ENCODE measurements at places on chromosomes 1 and 21.
A peak's percentile ranks its signal among the peaks of the same experiment; 100 is the strongest.

DNA sequence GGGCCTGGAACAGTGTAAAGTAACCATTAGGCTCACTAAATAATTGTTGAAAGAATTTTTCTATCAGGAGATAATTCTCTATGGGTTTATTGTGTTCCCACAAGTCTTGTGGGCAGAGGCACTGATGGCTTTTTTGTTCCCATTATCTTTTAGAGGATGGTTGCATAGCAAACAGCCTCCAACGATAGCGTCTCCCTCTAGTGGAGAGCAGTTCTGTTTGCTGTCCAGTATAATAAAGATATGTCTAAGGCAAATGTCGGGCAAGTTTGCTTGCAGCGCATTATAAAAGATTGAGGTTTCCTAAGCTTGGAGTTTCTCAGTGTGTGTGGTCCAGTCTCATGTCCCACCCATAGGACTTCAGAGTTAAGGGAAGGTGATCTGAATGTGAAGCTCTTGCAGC lies 1.3 kb upstream of the SLC6A17 start:
- DNase-seq = no peak

DNA sequence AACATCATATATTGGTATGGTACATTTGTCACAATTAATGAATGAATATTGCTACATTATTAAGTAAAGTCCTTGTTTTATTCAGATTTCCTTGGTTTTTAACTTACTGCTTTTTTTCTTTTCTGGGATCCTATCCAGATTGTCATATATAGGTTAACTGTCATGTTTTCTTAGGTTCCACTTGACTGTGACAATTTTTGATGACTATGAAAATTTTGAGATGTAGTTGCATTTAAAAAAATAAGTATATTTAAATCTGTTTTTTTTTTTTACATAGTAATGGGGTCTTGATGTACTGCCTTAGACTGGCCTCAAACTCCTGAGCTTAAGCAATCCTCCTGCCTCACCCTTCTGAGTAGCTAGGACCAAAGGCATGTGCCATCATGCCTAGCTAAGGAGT lies 76.8 kb downstream of the ATP6V1G3 start:
- DNase-seq = no peak

DNA sequence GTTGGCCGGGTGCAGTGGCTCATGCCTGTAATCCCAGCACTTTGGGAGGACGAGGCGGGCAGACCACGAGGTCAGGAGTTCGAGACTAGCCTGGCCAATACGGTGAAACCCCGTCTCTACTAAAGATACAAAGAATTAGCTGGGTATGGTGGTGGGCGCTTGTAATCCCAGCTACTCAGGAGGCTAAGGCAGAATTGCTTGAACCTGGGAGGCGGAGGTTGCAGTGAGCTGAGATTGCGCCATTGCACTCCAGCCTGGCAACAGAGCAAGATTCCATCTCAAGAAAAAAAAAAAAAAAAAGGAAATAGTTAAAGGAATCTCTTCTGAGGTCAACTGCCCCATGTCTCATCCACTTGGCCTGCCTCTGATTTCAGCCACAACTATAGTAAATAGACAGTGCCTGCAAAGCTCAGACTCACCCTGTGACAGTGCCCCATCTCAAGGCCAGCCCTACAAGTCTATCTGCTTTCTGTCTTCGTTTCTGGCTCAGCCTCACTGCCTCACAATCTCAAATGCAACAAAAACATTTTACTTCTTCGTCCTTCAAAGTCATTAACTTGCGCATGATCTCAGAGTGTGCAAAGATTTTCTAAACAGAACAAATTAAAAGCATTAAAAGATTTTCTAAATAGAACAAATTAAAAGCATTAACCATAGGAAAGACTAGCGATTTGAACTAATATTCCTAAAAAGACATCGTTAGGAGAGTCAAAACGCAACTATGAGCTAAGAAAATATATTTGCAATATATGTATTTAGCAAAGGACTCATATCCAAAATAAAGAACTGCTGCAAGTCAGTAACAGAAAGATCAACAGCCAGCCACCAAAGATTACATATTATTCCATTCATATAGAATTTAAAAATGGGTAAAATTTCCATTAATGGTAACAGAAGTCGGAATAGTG lies 65.0 kb upstream of the PRDX6 start:
- no peak for DNase-seq

GRCh38 chr1:32962248-32962896 lies 2.2 kb downstream of the RNF19B start:
- no peak for DNase-seq

- no peak for DNase-seq
These were observed 345 bp downstream of the HPCAL4 start for GRCh38 chr1:39690794-39691382.

GRCh38 chr1:162885265-162885664 lies 24.3 kb upstream of the CCDC190 start:
- no peak for DNase-seq

DNA sequence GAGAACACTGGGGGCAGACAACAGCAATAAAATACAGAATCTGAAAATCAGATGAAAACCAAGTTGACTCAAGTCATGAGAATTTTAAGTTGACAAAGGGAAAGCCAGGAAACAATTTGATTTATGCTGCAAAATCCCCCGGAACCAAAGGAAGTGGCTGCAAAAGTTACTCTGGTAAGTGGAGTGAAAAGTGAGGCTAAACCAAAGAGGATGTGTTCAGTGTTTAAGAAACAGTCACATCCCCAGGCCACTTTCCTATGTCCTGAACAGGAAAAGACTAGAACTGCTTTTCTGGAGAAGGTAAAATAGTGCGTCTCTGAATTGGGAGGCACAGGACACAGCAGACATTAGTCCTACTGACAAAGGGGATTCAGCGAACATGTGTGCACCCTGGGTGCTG lies 5.9 kb downstream of the TARBP1 start:
- no peak for DNase-seq

DNA sequence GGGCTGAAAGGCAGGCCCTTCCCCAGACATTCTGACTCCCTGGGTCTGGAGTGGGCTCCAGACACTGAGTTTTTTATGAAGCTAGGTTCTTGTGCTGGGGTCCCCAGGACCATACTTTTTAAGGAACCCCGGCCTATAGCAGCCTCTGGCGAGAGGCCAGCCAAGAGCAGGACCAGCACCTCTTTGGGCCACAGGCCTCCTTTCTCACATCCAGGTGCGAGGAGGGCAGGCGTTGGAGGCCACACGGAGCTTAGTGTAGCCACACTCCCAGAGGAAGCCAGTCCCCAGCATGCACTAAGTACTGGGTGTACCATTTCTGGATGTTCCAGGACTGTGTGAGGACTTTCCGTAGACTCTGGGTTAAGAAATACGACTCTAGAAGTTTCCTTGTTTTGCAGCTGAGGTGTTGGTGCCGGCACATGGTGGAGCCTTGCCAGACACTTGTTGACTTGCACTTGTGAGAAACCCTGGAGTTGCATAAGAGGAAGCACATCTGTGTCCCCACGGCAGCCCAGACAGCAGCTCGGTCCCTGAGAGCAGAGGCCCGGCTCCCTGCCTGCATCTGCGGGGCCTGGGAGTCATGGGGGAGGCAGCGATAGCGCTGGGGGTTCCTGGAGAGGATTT lies 122.2 kb upstream of the VAMP3 start:
- no peak for DNase-seq

DNA sequence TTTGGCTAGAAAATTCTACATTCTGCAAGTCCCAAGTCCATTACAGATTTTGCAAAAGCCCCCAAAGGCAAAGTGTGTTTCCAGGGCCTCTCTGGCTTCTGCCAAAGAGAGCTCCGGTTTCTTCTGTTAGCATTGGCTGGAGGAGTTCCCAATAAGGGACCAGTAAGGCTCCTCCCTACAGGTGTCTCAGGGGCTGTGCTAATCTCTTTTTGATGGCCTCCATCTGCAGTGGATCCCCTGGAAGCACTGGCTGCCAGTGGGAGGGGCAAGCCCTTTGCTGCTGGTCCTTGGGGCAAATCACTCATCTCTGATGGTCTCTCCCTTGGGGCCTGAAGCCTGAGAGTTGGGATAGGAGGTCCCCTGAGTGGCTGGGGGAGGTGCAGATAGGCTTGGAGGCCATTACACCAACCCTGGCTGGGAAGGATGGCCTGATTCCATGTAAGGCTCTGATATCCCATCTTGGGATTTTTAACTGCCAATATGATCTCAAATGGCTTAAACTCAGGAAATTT lies 89.1 kb upstream of the USP24 start:
- no peak for DNase-seq

GRCh38 chr1:117147341-117147831 lies 25.8 kb upstream of the TRIM45 start:
- DNase-seq = no peak

- no peak for DNase-seq
These were observed at the start of gene SH3BGR for GRCh38 chr21:39451332-39452206. Gene SH3BGR, plus strand, starts transcription at chr21:39451970. Its CDS starts 127 bp downstream, at chr21:39452097.

DNA sequence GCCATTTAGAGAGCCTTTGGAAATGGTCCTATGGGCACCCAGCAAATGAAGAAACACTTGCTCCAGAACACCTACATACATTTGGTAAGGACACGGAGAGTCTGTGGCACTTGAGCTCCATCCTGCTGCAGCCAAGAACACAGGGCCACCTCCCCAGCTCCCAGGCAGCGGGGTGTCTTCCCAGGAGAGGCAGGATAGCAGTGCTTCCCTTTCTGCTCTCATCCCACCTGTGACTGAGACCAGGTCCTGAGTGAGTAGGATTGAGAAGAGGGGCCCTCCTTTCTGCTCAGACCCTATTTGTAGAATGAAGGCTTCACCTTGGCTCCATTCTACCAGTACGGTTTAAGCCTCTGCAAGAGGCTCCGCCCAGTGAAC lies 4.1 kb downstream of the C1orf174 start:
- DNase-seq = no peak

DNA sequence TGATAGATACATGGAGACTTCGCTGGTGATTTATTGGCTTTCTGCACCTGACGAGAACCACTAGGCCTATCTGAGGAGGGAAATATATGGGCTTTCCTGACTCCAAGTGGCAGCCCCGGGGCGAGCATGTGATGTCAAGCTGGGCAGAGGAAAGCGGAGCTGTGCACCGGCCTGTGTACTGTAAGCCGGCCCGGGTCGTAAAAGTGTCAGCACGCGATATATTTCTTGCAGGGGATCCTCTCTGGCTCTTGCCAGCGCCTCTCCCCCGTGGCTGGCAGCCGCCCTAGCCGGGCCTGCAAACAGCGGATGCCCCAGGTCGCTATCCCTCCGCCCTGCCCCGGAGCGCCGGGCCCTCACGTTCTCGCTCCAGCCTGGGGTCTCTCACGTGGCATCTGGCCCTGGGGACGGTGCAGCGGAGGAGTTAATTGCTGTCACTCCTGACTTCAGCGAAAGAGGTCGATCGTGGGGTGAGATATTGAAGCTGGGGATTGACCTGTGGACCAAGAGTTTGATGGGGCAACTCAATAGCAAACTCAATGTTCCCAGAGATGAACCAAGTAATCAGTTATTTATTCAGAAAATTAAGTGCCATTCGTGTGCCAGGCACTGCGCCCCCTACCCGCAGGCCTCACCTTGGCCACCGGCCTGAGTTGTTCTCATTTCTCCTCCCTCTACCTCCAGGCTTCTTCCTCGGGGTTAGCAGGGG lies 41.0 kb upstream of the HAO2 start:
- DNase-seq = no peak

DNA sequence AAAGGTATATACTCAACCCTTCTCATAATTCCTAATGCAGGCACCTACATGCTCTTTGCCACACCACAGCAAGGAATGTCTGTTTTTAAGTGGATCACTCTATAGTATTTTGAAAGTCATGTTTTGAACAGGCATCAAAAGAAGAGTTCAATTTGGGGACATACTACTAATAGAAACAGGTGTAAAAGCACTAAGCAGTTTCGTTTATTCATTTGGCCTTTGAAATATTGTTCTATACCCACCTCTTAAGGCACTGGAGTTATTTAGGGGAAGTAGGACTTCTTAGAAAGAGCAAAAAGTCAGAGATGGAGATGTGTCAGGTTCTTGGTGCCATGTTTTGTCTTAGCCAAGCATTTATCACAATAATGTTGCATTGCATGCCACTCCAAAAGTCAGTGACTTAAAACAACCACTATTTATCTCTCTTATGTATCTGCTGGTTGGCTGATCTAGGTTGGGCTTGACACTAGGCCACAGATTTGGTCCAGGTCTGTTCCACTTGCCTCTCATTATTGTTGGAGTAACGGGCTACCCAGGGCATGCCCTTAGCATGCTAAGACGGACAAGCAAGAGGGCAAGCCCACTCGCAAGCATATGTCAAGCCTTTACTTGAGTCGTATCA lies 107.5 kb downstream of the RGL1 start:
- DNase-seq = no peak

DNA sequence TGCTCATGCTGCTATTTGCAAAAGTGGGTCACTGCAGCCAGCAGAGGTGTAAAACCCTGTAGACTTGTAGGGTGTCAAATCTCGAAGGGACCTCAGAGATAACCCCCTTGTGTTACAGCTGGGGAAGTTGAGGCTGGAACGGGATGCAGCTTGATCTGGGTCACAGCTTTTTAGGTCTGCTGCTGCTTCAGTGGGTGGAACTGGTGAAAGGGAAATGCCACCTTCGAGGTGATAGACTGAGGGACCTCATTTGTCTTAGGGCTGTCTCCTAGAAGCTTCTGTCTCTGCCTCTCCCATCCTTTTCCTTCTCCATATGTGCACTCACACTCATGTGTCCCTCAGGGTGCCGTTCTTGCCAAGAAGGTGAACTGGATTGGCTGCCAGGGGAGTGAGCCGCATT lies 35.4 kb downstream of the QSOX1 start:
- no peak for DNase-seq

GRCh38 chr1:200124309-200124708 lies 96.8 kb downstream of the NR5A2 start:
- DNase-seq = no peak

- DNase-seq = no peak
These were observed 161.8 kb upstream of the CSF3R start for GRCh38 chr1:36644556-36644955.

DNA sequence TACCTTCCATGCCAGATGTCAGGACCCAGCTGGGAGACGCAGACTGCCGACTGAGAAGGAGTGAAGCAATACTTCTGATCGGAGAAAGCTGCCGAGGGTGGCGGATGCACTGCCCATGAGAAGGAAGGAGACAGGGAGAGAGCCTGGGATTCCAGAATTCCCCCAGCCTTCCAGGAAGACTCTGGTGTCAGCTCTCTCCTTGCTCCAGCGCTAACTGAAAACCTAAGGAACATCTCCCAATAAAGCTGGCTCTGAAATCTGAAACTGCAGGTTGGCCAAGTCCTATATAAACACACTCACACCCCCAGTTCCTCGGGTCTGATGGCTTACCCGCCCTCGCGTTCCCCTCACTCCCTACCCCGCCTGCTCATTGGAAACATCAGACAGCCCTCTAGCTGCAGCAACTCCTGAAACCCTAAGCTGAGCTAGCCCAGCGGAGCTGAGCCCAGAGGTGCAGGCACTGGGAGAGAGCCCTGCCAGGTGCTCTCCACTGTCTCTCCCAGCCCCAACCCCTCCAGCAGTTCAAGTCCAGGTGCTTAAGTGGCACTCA lies 52.3 kb downstream of the PLEKHA6 start:
- DNase-seq = no peak

- no peak for DNase-seq
These were observed 12.3 kb downstream of the ZRANB2 start for GRCh38 chr1:71068325-71069240.

- DNase-seq = no peak
These were observed 56.4 kb downstream of the WDR3 start for GRCh38 chr1:117985973-117986372.

DNA sequence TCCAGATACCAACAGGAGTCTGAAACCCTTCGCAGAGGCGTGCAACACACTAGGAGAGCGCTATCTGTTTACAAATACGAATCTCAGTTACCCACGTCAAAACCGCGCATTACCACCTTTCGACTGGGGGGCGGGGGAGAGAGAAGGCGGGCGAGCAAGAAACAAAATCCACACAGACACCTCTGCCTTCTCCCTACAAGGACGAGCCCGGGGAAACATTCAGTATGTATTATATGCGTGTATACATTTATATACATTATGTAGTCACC lies 722 bp downstream of the TUT4 start:
- peak; percentile 60 for DNase-seq

- no peak for DNase-seq
These were observed at the start of gene KIRREL1 for GRCh38 chr1:157993147-157993917. Gene KIRREL1, plus strand, starts transcription at chr1:157993645. Its CDS starts 32 bp downstream, at chr1:157993677.

Data from stimulated activated CD4-positive, alpha-beta T cell treated with anti-CD3 and anti-CD28 coated beads, TNF-alpha, amount 100 ng/mL, for 48 hours (primary cell).